GM12878 (cell line): ENCODE measurements at places on chromosomes 7 and 10. TPM values are rescaled to one million over a fixed set of nuclear protein-coding genes. Genes with fewer than 3 reads are reported as not detected.

SMKR1 gene
- 1.5 and 1.9 TPM in 2 replicates for polyA plus RNA-seq

KLLN gene
- 1.6 and 1.8 TPM in 2 replicates for polyA plus RNA-seq

GJD4 gene
- polyA plus RNA-seq, result not detected in 2 replicates

SFTPA1 gene
- not detected in 2 replicates for polyA plus RNA-seq

CREB3L2 gene
- polyA plus RNA-seq, result 28.8 and 37.1 TPM in 2 replicates

IQUB gene
- not detected in 2 replicates for polyA plus RNA-seq

MBLAC1 gene
- 2.4 and 3.3 TPM in 2 replicates for polyA plus RNA-seq

MEIG1 gene
- polyA plus RNA-seq, result 1.5 and 1.9 TPM in 2 replicates

SPDYE2 gene
- polyA plus RNA-seq, result 3.7 and 6.4 TPM in 2 replicates

FAM180A gene
- polyA plus RNA-seq, result not detected in 2 replicates

EPHA1 gene
- 0.21 and 0.35 TPM in 2 replicates for polyA plus RNA-seq

ERCC6 gene
- 6.2 and 9.8 TPM in 2 replicates for polyA plus RNA-seq

UFSP1 gene
- polyA plus RNA-seq, result 4.0 and 4.6 TPM in 2 replicates

ACTL6B gene
- not detected in 2 replicates for polyA plus RNA-seq

METTL27 gene
- polyA plus RNA-seq, result 2.4 and 3.3 TPM in 2 replicates

LIPF gene
- polyA plus RNA-seq, result not detected in 2 replicates

PNLIPRP2 gene
- polyA plus RNA-seq, result not detected in 2 replicates

LRRC17 gene
- 0.08 TPM in 1 of 2 replicates, not detected in the other for polyA plus RNA-seq

FAM3C gene
- polyA plus RNA-seq, result 33.4 and 36.0 TPM in 2 replicates

MBL2 gene
- not detected in 2 replicates for polyA plus RNA-seq

CYP2C8 gene
- not detected in 2 replicates for polyA plus RNA-seq

HMX2 gene
- polyA plus RNA-seq, result 17.6 and 31.3 TPM in 2 replicates

VPS37D gene
- polyA plus RNA-seq, result not detected in 2 replicates

CRPPA gene
- not detected in 2 replicates for polyA plus RNA-seq

SCD gene
- polyA plus RNA-seq, result 66.9 and 68.7 TPM in 2 replicates

SLC26A5 gene
- 0.07 TPM in 1 of 2 replicates, not detected in the other for polyA plus RNA-seq

ZCWPW1 gene
- polyA plus RNA-seq, result 3.5 and 5.0 TPM in 2 replicates

IFIT2 gene
- polyA plus RNA-seq, result 9.9 and 10.4 TPM in 2 replicates

COL1A2 gene
- 1.5 and 3.7 TPM in 2 replicates for polyA plus RNA-seq

PMPCB gene
- polyA plus RNA-seq, result 103 TPM in 2 replicates

HACD1 gene
- polyA plus RNA-seq, result 0.60 and 0.78 TPM in 2 replicates

MNX1 gene
- 0.46 and 1.4 TPM in 2 replicates for polyA plus RNA-seq

FZD1 gene
- 0.14 and 0.18 TPM in 2 replicates for polyA plus RNA-seq

EVX1 gene
- polyA plus RNA-seq, result not detected in 2 replicates

XRCC2 gene
- 9.5 and 12.1 TPM in 2 replicates for polyA plus RNA-seq

CNTNAP2 gene
- not detected in 2 replicates for polyA plus RNA-seq

MEOX2 gene
- polyA plus RNA-seq, result not detected in 2 replicates

CALML3 gene
- not detected in 2 replicates for polyA plus RNA-seq

ADCYAP1R1 gene
- polyA plus RNA-seq, result not detected in 2 replicates

MLXIPL gene
- not detected in 2 replicates for polyA plus RNA-seq

LRRD1 gene
- not detected in 2 replicates for polyA plus RNA-seq

PAX4 gene
- polyA plus RNA-seq, result not detected in 2 replicates

INMT gene
- not detected in 2 replicates for polyA plus RNA-seq

GPR37 gene
- 0.05 TPM in 1 of 2 replicates, not detected in the other for polyA plus RNA-seq

CUEDC2 gene
- 116 and 119 TPM in 2 replicates for polyA plus RNA-seq

ANKRD2 gene
- not detected in 2 replicates for polyA plus RNA-seq

MLLT10 gene
- polyA plus RNA-seq, result 13.5 and 16.3 TPM in 2 replicates
